ENCODE measurements at places on chromosomes 5 and 9. TPM values are rescaled to one million over a fixed set of nuclear protein-coding genes. Genes with fewer than 3 reads are reported as not detected.

NOL6 gene
- total RNA-seq: 15.1 TPM

PCDHGB3 gene
- total RNA-seq: 5.1 TPM

CARD6 gene
- total RNA-seq: 12.1 TPM

DND1 gene
- total RNA-seq: 0.17 TPM

CNTFR gene
- total RNA-seq: not detected

MYMK gene
- total RNA-seq: not detected

KIF4B gene
- 0.09 TPM for total RNA-seq

IL5 gene
- not detected for total RNA-seq

ENC1 gene
- 14.5 TPM for total RNA-seq
